ENCODE measurements at places on chromosomes 4 and X.

- DNase-seq = no peak
Measured at GRCh38 chr4:68451246-68452211, 4.3 kb downstream of the TMPRSS11E start.

- DNase-seq = no peak
Measured at GRCh38 chr4:47824840-47825239, 13.0 kb downstream of the CORIN start.

- DNase-seq = no peak
Measured at GRCh38 chr4:39427520-39428114, 20.9 kb downstream of the KLB start.

GRCh38 chrX:50618788-50619558 is 148.3 kb upstream of the DGKK start:
- no peak for DNase-seq
